ENCODE measurements at places on chromosomes 13 and 19.

GRCh38 chr19:39568604-39569003, 28.6 kb upstream of the EID2 start:
- DNase-seq, result no peak

- peak; percentile 71 for DNase-seq
Measured at GRCh38 chr19:42132851-42133528, 744 bp upstream of the POU2F2 start.

DNA sequence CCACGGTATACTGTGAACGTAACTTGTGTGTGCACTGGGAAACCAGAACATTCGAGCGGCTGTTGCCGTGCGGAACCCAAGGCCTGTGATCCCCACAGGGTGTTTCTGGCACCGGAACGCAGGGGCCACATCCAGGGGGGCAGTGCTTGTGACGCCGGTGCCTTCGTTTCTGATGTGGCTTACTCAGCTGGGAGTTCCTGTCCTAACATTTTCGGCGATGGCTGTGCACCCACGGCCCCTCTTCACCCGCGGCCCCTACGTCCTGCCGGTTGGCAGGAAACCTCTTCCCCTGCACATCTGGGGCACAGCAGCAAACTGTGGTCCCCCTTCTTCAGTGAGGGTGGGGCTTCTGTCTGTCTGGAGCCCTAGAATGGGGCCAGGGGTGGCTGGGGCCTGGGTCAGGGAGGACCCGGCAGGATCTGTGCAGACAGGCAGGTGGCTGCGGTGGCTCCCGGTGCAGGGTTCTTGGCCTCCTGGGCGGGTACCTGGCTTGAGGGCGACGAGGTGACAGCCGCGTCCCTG, 26.2 kb downstream of the CSNK1G2 start:
- DNase-seq, result no peak

DNA sequence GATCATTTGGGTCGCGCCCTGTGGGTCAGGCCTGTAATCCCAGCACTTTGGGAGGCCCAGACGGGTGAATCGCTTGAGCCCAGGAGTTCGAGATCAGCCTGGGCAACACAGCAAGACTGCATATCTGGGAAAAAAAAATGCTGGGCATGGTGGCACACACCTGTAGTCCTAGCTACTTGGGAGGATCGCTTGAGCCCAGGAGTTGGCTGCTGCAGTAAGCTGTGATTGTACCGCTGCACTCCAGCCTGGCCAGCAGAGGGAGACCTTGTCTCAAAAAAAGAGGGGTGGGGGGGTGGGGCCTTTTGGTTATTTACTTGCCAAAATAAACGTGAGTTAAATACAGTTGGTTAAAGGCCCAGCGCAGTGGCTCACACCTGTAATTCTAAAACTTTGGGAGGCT, 9.8 kb upstream of the ZNF544 start:
- no peak for DNase-seq

GRCh38 chr13:81275666-81276258, 934.8 kb upstream of the SPRY2 start:
- no peak for DNase-seq

- no peak for DNase-seq
Measured at GRCh38 chr13:98358937-98359336, 181.9 kb upstream of the RNF113B start.

- no peak for DNase-seq
Measured at GRCh38 chr13:110359840-110360301, 52.8 kb downstream of the COL4A2 start.

- DNase-seq, result no peak
Measured at GRCh38 chr13:27022571-27023311, 148.9 kb downstream of the USP12 start.

DNA sequence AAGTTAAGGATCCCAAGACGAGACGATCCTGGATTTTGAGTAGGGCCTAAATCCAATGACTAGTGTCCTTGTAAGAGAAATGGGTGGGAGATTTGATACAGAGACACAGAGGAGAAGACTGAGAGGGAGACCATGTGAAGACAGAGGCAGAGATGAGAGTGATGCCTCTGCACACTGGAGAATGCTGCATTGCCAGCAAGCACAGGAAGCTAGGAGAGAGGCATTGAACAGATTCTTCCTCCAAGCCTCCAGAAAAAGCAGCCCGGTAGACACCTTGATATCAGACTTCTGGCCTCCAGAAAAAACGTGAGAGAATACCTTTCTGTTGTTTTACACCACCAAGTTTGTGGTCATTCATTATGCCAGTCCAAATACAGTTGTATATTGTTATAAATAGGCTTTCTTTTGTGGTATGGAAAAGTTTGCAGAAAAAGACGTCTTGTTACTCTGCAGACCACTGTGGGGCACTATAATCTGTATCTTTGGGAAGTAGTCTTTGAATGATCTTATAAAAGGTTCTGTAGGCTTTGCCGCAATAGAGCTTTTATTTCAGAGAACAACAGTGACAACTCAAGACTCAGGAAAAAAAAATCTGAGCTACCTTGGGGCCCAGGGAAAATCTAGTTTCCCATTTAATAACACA, 17.9 kb upstream of the RFC3 start:
- DNase-seq, result no peak

DNA sequence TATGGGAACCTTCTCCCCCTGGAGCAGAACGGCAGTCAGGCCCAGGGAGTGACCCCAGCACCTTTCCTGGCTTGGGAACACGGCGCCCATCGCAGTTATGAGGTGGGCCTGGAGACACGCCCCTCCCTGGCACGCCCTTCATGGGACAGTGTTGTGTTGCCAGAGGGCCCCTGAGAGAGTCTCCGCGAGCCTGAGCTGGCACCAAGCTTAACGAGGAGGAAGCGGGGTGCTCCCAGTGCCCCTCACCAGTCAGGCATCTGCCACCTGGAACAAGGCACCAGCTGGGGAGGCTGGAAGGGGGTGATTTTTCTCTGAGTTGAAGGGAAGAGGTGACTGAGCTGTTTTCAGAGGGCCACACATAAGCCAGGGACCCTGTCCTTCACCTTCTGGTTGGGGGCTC, 180.6 kb downstream of the KDM4B start:
- DNase-seq, result no peak

DNA sequence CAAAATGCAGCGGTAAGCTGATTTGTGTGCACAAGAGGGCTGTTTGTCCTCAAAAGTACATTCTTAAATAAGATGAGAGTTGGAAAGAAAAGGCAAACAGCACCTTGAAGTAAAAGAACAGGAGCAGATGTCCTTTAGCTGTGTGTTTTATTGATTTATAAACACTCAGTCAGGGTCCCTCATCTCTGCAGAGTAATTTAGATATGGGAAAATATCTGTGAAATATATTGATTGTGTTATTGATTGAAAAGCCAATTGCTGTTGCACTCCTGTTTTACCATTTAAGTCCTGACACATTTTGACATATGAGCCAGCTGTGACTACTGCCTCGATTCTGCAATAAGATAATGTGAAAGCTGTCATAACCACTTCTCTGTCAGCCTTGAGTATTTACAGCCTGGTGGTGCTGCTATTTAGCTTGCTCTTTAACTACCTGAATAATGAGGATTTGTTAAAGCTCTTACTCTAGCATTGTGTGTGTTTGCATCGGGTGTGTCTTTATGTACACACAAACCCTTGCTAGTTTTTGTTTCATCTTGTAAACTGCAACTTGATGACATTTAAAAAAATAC, 550.1 kb downstream of the DACH1 start:
- no peak for DNase-seq

DNA sequence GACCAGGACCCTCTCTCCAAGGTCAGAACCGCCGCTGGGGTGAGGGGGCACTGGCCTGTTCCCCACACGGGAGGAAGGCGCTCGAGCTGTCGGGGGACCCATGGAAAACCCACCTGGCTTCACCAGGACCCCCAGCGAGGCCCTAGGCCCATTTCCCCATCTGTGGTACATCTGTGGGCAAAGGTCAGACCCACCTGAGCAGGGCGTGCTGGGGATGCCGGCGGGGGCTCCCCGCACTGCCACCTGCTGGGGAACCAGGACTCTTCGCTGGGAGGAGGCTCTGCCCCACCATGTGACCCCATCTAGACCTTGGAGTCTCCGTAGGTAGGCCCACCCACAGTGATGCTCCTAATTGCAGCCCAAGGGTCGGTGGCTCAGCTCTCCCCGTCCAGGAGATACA, 511 bp downstream of the WDR88 start:
- no peak for DNase-seq

DNA sequence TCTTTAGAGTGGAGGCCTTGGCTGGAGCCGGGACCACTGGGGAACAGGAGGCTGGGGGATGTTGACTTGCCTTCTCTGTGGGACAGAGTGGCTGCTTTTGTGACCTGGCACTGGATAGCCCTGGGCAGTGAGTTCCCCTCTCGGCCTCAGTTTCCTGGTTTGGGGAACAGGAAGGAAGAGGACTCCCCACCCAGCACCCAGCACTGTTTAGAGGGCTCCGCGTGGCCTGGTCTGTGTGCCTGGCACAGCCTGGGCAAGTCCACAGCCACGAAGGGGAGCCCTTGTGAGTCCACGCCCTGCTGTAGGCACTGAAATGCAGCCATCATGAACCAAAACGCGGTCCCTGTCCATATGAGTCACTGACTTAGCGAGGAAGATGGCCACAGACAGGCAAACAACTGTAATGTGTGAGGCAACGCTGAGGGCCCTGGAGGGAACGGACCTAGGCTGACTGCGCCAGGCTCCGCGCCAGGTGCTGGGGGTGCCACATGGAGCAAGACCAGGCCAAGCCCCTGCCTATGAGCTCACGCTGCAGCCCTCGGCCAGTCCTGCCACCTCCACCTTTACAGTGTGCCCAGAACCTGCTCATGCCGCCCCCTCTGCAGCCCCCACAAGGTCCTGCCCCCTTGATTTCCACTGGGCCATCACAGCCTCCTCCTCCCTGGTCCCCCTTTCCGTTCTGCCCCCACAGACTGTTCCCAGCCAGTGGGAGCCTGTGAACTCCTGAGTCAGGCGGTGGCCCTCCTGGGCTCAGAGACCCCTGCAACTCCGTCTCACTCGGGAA, 35.5 kb downstream of the PAK4 start:
- DNase-seq, result no peak

GRCh38 chr19:15501596-15501995, 6.7 kb upstream of the CYP4F22 start:
- no peak for DNase-seq

Measured in NCI-H446 (cell line).